ENCODE measurements at places on chromosomes 1 and 21.

GRCh38 chr1:186142159-186142558, 232.9 kb downstream of the TPR start:
- DNase-seq = no peak

DNA sequence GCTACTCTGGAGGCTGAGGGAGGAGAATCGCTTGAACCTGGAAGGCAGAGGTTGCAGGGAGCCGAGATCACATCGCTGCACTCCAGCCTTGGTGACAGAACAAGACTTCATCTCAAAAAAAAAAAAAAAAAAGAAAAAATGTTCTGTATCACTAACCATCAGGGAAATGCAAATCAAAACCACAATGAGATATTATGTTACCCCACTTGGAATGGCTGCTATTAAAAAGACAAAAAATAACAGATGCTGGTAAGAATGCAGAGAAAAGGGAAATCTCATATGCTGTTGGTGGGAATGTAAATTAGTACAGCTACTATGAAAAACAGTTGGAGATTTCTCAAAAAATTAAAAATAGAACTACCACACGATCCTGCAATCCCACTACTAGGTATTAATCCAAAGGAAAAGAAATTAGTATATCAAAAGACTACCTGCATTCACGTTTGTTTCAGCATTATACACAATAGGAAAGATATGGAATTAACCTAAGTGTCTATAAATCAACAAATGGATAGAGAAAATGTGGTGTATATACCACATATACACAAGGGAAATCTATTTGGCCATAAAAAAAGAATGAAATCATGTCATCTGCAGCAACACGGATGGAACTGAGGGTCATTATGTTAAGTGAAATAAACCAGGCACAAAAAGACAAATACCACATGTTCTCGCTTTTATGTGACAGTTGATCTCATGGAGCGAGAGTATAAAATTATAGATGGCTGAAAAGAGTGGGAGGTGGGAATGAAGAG, 62.6 kb downstream of the ABL2 start:
- no peak for DNase-seq

DNA sequence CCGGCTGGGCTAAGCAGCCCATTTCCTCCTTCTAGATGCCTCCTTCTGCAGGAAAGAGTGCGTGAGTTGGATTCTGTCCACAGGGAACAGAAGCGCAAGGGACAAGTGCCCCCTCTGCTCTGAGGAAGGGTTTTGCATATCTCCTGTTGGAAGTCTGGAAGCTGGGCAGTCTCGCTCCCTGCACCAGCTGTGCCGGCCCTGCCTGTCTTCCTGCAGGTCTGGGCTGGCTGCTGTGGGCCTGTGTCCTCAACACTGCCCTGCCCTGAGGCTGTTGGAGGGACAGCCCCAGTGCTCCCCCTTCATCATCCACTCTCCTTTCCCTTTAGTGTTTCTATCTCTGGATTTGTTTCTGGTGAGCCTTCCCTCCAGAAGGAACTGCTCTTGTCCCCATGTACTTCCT, 21.8 kb downstream of the ADARB1 start:
- DNase-seq = no peak

GRCh38 chr1:83776913-83777757, 221.8 kb downstream of the TTLL7 start:
- DNase-seq = no peak

- no peak for DNase-seq
Observed at GRCh38 chr1:219659005-219659600, 46.2 kb upstream of the ZC3H11B start.

DNA sequence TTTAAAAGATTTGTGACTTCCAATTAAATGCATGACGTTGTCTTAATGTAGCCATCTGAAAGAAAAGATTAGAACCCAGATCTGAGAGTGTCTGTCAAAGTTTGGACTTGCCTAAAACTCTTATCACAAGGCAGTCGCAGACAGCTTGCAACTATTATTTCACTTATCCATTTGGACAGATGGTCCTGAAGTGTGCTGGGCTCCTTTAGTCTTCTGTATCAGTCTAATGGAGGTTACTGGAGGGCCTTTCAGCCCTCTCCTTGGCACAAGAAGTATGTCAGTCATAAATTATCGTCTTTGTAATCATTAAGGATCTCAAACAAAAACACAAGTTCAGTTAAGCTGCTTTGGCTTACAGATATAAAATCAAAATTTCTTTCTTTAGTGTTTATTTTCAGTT, 15.5 kb downstream of the PROX1 start:
- DNase-seq = no peak

- no peak for DNase-seq
Observed at GRCh38 chr1:93087532-93087931, 8.4 kb downstream of the MTF2 start.

GRCh38 chr1:116487583-116487982, 83.2 kb downstream of the CD58 start:
- DNase-seq = no peak

DNA sequence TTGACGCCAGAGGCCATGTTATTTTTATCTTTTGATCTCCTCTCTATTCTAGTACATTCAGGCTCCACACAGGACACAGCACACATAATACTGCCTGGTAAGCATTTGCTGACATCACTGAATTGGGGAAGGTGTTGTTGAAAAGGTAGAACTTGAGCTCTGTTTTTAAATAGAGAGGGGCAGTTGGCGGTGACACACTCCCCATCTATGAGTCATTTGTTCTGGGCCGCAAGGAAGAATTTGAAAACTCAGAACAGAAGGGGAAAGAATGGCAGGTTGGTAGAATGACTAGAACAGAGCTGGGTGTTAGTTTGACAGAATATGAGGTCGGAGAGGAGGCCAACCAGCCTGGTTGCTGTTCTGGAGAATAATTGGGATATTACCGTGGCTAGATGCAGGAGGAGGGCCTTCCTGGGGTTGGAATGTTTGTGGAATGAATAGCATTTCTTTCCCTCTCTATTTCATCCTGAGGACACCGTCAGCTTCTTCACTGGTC, 52.1 kb upstream of the ERRFI1 start:
- DNase-seq = peak; percentile 56

- no peak for DNase-seq
Observed at GRCh38 chr21:45945066-45945867, 36.3 kb upstream of the COL6A1 start.

- DNase-seq = peak; percentile 87
Observed at GRCh38 chr1:246492611-246493245, 14.4 kb downstream of the SMYD3 start.

DNA sequence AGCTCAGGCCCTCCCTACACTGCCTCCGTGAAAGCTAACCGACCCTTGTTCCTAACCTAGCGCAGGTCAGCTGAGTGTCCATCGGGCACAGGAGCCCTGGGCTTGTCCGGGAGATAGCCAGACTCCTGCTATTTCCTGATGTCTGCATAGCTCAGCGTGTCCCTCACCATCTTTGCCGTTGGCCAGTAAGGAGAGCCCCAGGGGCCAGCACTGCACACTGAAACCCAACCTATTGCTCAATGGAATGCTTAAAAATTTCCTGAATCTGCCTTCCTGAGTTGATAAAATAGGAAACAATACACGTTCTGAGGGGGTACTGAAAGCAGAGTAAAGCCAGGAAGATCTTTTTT, 2.2 kb downstream of the RUNX1 start:
- no peak for DNase-seq

- DNase-seq = no peak
Observed at GRCh38 chr1:111290630-111291029, at the start of gene CHIA. CHIA (plus strand) TSS chr1:111290851; CDS start chr1:111310468, 19,617 bp downstream.

DNA sequence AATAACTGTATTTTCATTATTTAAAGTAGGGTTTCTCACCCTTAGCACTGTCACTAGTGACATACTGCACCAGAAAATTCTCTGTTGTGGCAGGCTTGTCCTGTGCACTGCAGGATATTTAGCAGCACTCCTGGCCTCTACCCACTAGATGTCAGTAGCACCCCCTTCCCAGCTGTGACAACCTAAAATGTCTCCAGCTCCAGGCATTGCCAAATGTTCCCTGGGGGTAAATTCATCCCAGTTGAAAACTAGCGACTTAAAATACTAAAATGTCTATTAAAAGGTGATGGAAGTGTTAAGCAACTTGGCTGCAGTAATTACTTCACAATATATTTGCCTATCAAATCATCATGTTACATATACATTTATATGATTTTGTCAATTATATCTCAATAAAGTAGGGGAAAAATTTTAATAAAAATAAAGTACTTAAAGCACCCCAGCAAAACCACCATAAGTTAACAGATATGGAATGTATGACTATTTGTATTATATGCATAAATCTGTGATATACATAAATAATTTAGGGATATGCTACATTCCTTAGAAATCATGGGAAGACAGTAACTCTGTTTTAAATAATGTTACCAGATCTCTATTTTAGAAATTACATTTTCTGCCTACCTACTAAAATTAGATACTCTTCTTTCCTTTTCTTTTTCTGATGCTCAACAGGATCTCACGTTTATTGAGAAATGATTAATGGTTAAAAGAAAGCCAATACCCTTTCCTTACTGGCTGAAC, 74.6 kb downstream of the ARID4B start:
- DNase-seq = peak; percentile 75

Data from hepatocyte (in vitro differentiated cells).